Activated CD4-positive, alpha-beta T cell treated with anti-CD3 and anti-CD28 coated beads, Interleukin-2, amount 50 U/mL, for 24 hours (primary cell): ENCODE measurements at places on chromosomes 1 and 21.

GRCh38 chr1:220516014-220516721 is 11.8 kb upstream of the MARK1 start:
- DNase-seq: no peak

DNA sequence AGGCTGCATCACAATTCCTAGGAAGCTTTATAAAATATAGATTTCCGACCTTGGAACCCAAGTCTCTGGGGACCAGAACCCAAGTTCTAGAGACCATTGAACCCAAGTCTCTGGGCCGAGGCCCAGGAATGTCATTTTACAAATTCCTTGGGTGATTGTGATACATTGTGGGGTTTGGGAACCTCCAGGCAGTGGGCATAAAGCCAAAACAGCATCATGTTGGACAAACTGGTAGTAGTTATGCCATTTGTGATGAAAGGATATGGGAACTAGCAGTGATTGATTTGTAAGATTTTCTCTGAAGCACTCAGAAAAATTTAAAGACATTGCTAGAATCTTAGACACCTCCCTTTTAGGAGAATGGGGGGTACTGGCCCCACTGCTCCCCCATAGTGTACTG is 160.2 kb downstream of the HIVEP3 start:
- DNase-seq: no peak

DNA sequence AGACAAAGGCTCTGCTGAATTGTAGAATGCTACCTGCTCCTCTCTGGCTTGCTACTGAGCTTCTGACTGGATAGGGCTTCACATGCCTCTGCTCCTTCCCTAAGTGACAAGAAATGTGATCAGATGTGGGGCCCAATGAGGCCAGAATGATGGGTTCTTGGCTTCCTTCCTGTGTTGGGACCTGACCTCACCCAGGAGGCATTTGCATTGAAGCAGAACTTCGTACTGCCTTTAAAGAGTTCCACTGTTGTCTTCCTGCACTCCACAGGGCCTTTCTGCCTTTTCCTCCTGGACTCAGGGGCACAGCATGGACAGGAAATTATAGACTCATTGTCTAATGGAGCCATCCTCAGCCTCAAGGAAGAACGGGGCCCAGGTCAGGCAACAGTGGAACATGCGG is 14.3 kb downstream of the ZNF670 start:
- no peak for DNase-seq

DNA sequence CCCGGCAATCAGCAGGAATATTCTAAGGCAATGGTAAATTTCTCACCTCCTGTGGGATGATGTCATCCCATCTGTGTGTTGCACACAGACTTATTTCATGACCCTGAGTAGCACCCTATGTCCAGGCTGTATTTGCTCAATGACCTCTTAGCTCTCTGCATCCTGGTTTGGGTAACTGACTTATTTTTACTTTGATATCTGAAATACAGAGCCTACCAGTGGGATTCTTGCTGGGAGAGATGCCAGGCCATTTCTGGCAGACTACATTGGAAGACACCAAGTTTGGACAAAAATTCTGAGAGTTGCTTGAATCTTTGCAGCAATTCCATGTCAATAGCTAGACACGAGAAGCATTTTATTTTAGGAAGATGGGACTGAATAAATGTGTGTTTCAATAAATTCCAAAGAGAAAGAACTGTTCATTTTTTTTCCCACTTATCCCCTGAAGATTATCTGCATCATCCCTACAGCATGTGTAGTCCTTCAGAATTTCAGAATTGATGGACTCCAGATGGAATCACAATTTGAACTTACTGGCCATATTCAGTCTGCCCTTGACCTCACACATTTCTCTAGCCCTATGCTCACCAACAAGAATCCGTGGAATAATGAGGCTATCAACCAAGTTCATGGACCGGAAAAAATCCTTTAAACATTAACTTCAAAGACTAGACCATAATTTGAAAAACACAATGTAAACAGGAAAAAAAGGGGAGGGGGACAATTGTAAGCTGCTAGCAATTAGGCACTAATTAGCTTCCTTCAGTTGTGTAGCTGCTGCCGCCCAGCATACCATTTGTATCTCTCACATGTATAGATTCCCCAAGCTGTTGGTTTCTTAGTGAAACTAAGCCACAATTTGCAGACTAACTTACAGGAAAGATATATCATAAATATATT is 226.5 kb downstream of the HMCN1 start:
- no peak for DNase-seq

GRCh38 chr1:70896224-70896623 is 151.4 kb downstream of the PTGER3 start:
- no peak for DNase-seq

GRCh38 chr21:31298618-31299269 is 45.3 kb downstream of the TIAM1 start:
- no peak for DNase-seq

- DNase-seq: no peak
Measured at GRCh38 chr1:171422511-171422910, 62.8 kb upstream of the PRRC2C start.

DNA sequence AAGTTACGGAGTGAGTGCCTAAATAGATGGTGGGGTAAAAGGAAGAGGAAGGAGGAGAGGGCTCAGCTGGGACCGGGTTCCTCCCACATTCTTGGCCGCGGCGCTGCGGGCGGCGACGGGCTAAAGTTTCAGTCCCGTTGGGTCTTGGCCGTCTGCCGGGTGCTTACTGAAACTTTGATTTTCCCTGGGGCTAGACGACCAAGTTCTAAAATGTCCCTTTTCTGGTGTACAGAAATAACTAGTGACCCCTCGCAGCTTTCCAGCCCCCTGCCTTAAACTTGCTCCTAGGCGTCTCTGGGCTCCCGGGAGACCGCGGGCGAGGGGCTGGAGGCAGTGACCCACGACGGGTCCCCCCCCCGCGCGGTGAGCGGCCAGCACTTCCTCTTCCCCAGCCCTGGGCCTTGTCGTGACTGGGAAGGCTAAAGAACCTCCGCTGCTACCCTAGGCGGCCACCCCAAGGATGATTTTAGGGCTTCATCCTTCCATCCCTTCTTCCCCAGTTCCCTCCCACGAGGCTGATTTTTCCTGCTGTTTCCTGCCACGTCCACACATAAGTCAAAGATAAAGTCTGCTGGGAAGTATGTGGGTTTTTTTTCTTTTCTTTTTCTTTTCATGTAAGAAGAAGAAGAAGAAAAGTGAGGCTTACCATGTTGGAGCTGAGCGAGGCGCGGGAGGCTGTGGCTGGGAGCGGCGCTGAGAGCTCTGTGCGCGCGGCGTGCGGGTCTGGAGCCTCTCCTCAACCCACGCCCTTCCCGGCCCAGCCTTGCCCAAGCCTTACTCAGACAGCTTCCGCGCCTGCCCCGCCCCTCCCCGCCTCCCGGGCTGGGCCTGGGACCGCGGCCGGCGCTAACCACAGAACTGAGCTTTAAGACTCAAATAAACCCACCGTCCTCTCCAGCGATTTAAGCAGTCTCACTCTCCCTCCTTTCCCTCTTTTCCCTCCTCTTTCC is at the start of gene S100A11:
Gene S100A11 (minus strand): TSS at position 738 of the 950 bp plus-strand sequence. CDS start 89 bp downstream, at position 649.
- DNase-seq: peak; percentile 47

DNA sequence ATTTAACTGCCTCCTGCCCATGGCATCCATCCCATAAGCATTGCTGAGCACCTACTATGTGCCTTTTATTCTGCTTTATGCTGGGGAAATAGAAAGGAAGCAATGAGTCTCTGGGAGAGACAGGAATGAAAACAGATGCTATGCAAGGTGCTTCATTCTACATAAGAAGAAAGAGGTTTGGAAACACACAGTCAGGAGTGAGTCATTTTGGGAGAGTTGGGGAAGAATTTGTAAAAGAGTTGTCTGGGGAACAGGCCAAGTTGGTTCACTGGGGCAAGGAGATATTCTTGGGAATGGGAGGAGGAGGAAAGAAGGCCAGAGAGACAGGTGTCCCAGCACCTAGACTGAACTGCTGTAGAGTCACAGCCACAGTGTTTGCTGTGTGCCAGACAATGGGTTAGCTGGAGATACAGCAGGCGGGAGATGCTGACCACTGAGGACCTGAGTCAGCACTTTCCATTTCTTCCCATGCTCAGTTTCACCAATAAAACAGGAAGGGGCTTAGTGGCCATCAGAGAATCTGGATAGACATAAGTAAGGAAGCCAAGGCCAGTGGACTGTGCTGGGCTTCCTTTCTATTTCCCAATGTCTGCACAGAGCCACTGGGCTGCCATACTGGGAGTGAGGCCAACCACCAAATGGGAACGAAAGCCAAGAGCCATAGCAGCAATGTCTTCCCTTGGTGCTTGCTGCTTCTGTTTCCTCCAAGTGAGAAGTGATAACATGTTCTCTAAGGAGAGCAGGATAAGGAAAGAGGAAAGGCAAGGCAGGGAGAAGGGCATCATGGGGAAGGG is 187.7 kb upstream of the USP24 start:
- DNase-seq: no peak

GRCh38 chr1:239570878-239571277 is 184.5 kb downstream of the CHRM3 start:
- no peak for DNase-seq

- no peak for DNase-seq
Measured at GRCh38 chr21:32867597-32867996, 96.0 kb upstream of the PAXBP1 start.

- DNase-seq: no peak
Measured at GRCh38 chr1:101437800-101438199, 201.0 kb downstream of the S1PR1 start.

- no peak for DNase-seq
Measured at GRCh38 chr1:25105836-25106235, 126.5 kb downstream of the SYF2 start.

- no peak for DNase-seq
Measured at GRCh38 chr1:168688644-168689326, 40.2 kb downstream of the DPT start.

DNA sequence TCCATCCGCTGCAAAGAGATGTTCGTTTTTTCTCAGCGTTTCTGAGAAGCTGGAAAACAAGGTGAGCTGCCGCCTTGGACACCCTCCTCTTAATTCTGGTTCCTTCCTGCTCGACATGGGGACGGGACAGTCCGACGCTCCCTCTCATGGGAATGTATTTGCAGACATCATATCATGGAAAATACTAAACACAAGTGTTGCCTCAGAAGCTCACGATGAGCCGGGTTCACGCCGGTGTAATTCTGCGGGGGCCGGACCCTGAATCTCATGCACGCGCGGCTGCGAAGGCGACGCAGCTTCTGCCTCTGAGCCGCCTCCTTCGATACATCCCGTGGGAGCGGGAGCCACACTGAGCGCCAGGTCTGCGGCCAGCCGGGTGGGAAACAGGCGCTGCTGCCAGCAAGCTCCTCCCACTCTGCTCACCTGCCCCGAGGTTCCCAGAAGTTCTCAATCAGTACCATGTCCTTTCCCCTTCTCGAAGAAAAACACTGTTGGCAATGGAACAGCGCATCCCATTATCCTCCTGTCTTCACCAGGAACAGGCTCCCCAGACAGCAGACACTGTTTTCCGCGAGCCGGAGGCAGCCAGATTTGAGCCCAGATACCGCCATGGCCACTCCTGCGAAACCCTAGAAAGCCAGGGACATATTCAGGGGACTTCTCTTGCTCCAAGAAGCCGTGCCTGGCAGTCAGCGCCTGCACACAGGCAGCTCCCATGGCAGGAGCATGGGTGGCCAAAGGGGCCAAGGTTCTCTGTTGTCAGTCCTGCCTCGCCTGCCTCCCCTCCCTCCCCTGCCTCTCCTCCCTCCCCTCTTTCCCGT is 98.0 kb downstream of the WDR4 start:
- no peak for DNase-seq

DNA sequence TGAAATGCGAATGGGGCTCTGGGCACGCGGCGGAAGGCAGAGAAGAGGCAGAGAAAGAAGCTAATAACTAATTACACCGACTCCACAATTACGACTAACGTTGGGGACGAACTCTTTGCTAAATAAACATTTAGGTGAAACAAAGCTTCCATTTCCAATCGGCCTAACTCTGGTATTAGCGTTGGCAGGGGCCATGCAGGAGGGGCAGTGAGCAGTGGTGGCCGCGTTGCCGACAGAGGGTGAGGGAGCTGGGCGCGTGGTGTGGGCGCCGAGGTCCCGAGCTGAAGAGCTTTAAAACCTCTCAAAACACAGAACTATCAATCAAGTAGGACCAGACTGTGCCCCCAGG is 553 bp upstream of the NDUFV3 start:
- DNase-seq: no peak

GRCh38 chr1:204460346-204460745 is 34.3 kb downstream of the PIK3C2B start:
- DNase-seq: no peak

DNA sequence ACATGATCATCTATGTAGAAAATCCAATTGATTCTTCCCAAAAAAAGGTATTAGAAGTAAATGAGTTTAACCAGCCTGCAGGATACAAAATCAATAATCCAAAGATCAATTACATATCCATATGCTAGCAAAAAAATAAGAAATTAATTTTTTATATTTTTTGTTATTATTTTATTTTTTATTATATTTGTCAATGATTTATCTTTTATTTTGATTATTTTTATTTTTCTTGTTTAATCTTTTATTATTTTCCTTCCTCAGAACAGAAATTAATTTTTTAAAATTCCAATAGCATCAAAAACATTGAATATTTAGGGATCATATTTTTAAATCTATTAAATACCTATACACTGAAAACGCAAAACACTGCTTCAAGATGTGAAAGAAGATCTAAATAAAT is 331.2 kb downstream of the PLPP3 start:
- no peak for DNase-seq

DNA sequence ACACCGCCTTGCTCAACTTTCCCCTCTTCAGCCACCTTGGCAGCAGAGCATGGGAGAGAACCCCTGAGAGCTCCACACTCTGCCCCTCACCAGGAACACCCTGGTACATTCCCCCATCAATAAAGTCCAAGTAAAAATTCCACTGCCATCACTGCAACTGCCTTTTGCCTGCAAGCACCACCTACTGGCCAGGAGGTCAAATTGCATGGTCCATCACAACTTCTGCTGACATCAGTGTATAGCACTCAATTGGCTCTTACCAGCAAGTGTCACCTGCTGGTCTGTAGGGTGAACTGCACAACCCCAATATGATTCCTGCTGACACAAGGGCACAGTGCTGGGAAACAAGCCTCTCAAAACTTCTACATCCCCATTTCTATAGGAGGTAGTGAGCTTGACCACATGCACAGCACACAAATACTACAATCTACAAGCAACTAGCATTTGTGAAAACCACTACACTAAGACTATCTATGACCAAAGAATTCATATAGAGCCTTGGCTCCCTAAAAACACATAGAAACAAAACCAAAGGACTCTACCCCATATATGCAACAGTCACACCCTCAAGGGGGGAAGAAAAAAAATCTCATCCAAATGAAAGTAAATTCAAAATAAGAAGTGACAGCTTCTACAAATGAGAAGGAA is 69.2 kb downstream of the FASLG start:
- DNase-seq: peak; percentile 61

DNA sequence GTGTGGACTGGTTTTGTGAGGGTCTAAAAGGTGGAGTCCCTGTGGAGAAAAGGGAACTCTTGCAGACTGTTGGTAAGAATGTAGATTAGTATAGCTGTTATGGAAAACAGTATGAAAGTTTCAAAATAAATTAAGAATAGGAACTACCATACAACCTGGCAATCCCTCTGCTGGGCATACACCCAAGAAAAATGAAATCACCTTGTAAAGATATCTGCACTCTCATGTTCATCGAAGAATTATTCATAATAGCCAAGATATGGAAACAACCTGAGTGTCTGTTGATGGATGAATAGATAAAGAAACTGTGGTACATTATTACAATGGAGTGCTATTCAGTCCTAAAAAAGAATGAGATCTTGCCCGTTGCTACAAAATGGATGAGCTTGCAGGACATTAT is 109.6 kb downstream of the TBX19 start:
- DNase-seq: no peak

GRCh38 chr1:59738152-59738551 is 76.6 kb upstream of the HOOK1 start:
- no peak for DNase-seq

GRCh38 chr1:114756949-114757454 is 782 bp downstream of the CSDE1 start:
- DNase-seq: no peak
